ENCODE measurements at places on chromosomes 5 and 9.
A peak's percentile ranks its signal among the peaks of the same experiment; 100 is the strongest.

- no peak for DNase-seq
Observed at GRCh38 chr5:144139586-144139985, 30.9 kb downstream of the YIPF5 start.

GRCh38 chr5:124643336-124643735 is 103.1 kb downstream of the ZNF608 start:
- DNase-seq, result no peak

DNA sequence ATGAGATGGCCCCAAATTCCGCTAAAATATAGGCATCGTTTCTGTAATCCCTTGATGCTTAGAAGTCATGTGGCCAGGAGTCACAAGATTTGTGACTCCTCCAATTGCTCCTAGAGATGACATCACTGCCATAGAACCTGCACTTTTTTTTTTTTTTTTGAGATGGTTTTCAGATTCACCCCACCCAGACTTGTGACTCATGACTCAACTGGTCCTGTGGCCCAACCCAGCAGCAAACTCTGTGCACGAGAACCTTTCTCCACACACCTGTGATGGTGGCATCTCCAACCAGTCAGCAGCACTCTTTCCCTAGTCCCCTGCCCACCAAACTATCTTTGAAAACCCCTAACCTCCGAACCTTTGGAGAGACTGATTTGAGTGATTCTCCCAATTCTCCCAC is 414.0 kb downstream of the MED10 start:
- DNase-seq, result no peak

GRCh38 chr9:13429301-13430190 is 150.1 kb upstream of the MPDZ start:
- no peak for DNase-seq

DNA sequence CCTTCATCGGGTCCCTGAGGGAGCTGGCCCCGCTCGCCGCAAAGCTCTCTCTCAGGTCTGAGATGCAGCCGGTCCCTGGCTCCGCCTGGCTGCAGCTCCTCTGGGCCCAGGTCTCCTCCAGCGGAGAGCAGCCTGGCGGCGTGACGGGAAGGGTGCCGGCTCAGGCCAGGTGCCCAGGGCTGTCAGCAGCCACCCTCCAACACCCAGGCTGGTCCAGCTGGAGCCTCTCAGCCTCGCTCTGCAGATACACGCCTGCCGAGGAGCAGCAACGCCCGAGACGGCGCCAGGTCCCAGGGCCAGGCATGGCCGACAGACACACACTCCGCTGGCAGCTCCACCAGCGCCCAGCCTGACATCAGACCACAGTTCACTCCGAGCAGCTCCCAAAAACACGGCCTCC is 25.6 kb downstream of the FAM163B start:
- DNase-seq, result no peak

- DNase-seq, result no peak
Observed at GRCh38 chr5:124841829-124842712, 95.6 kb upstream of the ZNF608 start.

DNA sequence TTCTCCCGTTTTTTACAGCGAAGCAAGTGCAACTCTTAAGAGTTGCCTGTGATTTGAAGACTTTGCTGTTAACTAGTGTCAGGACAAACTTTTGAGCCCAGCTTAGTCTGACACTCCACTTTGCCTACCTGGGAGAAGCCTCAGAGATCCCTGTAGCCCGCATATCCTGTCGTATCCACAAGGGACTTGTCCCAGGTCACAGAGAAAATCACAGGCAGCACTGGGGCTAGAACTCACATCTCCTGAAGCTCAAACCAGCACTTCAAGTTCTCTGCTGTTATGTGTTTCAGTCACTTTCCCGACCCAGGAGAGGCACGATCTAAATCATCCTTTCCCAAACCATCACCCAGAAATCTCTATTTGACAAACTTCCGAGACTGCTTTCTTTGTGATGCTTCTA is 584.5 kb downstream of the ACTL7B start:
- DNase-seq, result no peak

GRCh38 chr5:107985144-107985543 is 314.4 kb upstream of the EFNA5 start:
- DNase-seq, result no peak

GRCh38 chr9:130051855-130052254 is 1.9 kb upstream of the GPR107 start:
- no peak for DNase-seq

DNA sequence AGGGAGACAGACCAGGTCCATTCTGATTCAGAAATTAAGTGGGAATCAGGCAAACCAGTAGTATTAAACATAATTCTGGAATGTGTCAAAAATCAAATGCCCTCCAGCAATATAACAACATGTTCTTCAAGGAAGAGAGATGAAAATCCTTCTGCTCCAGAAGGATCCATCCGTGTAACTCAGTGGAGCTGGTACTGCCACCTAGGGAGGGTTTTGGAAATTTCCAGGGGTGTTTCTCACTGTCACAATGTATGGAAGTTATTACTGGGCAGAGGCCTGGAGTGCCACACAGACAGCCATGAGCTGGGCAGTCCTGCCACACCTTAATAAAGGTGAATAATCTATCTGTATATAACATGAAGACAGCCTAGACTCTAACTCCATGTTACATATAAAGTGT is 87.5 kb downstream of the TTLL11 start:
- no peak for DNase-seq

GRCh38 chr9:16873126-16873802 is 2.8 kb upstream of the BNC2 start:
- DNase-seq, result no peak

DNA sequence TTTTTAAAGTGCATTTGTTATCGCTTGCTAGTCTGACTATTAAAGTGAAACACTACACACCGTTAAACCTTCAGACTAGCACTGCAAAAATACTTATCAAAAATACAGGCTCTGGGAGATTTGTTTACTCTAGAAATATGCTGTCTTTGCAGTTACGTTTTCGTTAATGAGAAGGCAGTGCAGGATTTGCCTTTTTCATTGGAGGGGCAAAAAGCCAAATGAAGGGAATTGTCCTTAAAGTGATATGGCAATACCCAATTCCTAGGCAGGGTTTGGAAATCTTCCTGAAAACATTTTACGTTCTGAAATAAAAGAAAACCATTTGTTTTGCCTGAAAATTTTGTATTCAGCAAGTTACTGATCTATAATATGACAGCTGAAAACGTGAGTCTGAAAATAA is 1800.2 kb downstream of the MAT2B start:
- no peak for DNase-seq

- peak; percentile 38 for DNase-seq
Observed at GRCh38 chr5:172420235-172420939, 33.9 kb downstream of the SH3PXD2B start.

DNA sequence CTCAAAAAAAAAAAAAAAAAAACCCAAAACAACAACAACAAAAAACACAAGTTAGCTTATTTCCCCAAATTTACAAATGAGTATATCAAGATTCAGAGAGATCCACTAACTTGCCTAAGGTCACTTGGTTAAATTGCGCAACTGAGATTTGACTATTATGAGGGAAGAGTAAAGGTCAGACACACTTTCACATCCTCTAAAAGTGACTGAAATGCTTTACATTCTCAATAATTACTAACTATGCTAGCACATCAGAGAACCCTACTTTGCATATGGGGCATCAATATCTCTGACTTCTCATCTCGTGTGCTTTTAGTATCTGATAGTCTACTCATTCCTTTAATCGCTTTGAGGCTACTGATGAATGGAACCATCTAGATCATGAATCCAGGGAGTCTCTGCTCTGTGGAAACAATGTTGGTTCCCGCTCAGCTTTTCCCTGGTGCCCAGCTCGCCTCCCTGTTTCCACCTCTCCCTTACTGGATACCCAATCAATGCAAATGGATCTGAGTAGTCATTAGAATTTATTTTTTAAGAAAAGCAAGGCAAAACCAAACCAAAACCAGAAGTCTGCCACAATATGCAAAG is 182.1 kb upstream of the TRIM32 start:
- no peak for DNase-seq

DNA sequence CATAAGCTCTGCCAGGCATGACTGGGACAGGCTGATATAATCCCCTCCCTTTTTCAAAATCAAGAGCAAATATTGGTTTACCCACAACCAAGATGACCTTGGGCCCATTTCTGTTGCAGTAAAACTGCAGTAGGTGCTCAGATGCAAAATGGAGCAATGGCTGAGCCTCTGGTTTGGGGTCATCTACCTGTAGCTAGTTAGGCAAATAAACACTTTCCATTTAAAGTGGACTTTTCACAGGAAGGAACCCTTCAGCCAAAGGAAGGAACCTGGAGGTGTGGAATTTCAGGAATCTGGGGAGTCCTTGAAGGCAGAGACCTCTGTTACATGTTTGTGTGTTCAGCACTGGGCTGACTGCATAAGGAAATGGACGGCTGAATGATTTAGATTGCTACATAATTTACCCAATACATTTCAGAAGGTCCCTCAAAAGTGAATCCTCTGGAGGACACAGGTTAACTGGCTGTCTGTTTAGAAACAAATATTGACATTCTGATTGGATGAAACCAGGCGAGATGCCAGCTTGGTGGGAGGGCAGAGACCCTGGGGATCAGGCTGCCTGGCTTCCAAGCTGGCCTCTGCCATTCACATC is 170.1 kb upstream of the ZNF618 start:
- DNase-seq, result no peak

- no peak for DNase-seq
Observed at GRCh38 chr5:169814522-169814921, 165.8 kb downstream of the INSYN2B start.

GRCh38 chr5:135715267-135716055 is 119.0 kb upstream of the SLC25A48 start:
- DNase-seq, result no peak
